ENCODE measurements at places on chromosomes 7 and 10.

DNA sequence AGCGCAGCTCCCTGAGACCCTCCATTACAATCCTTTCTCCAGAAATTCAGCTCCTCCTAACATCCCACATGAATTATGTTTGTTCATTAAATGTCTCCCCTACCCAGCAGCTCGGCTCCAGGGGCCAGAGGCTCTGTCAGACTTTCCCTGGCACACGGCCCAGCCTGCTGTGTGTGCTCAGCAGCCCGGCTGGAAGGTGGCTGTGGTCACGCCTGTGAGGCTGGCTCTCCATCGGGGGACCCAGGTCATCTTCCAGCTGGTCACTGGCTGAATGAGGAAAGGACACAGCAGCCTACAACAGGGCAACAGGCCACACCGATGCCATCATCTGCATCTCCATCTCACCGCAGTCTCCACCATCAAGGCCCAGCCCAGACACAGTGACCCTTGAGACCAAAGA, 219.8 kb downstream of the MAD1L1 start:
- H3K4me3 ChIP-seq = no peak overlapping the region
- no peaks in the 10 kb centered on the region for H3K36me3 ChIP-seq
- no peaks in the 10 kb centered on the region for H3K27me3 ChIP-seq
- DNase-seq = no peak
- peaks cover 3% of the 10 kb centered on the region for H3K4me1 ChIP-seq
- H3K27ac ChIP-seq = no peak overlapping the region

DNA sequence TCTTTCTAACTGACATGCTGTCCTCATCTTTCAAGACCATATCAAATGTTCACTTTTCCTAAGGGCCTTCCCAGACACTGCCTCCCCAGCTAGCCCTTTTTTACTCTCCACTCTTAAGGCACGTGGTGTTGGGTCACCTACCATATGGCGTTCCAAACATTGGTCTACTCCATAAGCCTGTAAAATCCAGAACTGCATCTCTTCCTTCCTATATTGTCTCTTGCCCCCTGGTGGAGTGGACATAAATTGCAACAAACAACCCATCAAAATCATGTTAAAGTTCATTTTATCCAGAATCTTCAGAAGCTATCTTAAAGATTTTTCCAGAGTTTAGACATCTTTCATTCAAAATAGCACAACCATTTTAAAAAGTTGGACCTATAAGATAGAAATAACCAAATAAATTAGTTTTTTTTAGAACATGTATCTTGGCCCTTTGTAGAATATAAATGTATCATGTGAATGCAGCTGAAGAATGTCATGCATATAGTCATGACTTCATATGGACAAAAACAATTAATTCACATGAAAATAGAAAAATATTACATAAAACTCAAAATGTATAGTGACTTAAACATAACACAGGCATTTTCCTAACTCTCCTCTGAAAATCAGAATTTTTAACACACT, 180.6 kb upstream of the CHRM2 start:
- no peaks in the 10 kb centered on the region for H3K27me3 ChIP-seq
- H3K4me3 ChIP-seq = no peak overlapping the region
- H3K27ac ChIP-seq = no peak overlapping the region
- DNase-seq = peak; percentile 5
- no peaks in the 10 kb centered on the region for H3K36me3 ChIP-seq

DNA sequence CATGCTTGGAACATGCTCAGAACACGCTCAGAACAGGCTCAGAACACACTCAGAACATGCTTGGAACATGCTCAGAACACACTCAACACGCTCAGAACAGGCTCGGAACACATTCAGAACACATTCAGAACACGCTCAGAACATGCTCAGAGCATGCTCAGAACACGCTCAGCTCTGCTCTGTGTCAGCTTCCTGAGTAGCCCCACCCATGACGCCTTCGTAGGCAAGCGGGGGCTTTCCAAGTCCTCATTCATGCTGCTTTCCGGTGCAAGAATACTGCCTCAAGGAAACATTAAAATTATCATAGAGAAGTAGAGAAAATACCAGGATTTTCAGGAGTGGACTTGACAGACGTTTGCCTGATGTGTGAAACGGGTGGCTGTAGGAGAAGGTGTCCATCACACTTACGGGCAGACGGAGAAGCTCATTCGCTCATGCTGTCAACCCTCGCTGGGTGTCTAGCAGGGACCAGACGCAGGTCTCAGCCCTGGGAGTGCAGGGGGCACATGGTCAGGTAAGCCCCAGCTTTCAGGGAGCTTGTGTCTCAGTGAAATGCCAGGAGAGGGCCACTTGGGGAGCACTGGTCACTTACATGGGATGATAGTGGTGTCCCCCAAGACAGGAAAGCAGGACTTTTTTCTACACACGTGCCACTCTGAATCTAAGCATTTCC, 24.7 kb downstream of the EN2 start:
- peaks cover 20% of the 10 kb centered on the region for H3K4me1 ChIP-seq
- H3K4me3 ChIP-seq = peak overlapping the region; percentile 60
- peak overlapping the region; percentile 43 for H3K27ac ChIP-seq

GRCh38 chr7:29095631-29096445, 50.5 kb downstream of the CPVL start:
- H3K4me1 ChIP-seq = peaks cover 7% of the 10 kb centered on the region
- no peaks in the 10 kb centered on the region for H3K36me3 ChIP-seq
- H3K27ac ChIP-seq = no peak overlapping the region
- H3K27me3 ChIP-seq = peaks cover 2% of the 10 kb centered on the region
- no peak overlapping the region for H3K4me3 ChIP-seq
- DNase-seq = no peak

GRCh38 chr7:56174346-56174874, 58.2 kb upstream of the NUPR2 start:
- no peak overlapping the region for H3K4me3 ChIP-seq
- H3K27ac ChIP-seq = no peak overlapping the region
- no peaks in the 10 kb centered on the region for H3K36me3 ChIP-seq
- DNase-seq = no peak

DNA sequence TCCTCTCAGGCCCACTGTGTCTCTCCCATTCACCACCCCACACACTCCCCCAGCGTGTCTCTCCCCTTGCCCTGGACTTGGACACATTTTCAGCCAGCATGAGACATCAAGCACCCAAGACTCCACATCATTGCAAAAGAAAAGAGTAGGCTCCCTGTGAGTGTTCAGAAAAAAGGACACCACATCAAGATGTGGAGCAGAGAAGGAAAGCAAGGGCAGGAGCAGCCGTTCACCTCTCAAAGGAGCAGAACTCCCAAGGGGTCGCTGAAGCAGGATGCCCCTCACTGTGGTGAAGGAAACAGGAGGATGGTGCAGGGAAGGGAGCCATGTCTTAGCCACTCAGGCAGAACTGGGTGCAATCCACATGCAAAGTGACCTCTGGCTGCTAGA, 89.9 kb upstream of the MACROH2A2 start:
- no peak overlapping the region for H3K27ac ChIP-seq
- H3K4me1 ChIP-seq = no peaks in the 10 kb centered on the region
- no peaks in the 10 kb centered on the region for H3K36me3 ChIP-seq
- no peak for DNase-seq

DNA sequence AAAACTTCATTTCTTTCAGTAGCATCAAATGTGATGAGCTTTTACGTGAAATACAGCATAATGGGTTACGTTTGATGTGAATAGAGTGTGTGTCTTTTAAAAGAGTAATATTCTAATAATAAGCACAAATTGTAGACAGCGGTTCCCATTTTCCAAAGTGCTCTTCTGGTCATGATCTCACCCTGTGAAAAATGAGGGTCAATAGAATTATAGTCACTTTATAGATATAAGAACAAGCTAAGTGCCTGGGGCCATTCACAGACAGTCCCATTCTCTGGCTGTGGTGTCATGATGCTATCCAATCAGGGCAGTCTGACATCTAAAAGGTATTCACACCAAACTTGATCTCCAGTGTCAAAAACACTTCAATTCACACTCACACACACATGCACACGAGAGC, 830.8 kb upstream of the AUTS2 start:
- H3K36me3 ChIP-seq = peaks cover 1% of the 10 kb centered on the region
- H3K27ac ChIP-seq = no peak overlapping the region
- DNase-seq = no peak
- no peaks in the 10 kb centered on the region for H3K4me1 ChIP-seq
- H3K27me3 ChIP-seq = no peaks in the 10 kb centered on the region

DNA sequence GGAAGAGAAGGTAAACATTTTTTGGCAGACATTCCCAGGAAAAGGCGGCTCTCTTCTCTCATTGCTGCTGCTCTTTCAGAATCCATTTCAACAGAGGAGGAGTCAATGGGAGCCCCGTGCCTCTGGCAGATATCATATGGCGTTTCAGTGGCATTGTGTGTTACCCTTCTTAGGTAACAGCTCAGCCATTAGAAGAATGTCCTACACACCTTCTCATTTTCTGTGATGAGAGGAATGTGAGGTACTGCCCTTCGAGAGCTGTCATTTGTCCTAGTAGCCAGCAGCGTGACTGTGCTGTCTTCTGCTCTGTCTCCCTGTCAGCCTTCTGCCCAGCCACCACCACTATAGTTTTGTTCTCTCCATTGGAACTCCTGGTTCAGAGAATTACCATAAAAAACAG, 102.4 kb downstream of the EGFR start:
- no peak overlapping the region for H3K4me3 ChIP-seq
- DNase-seq = no peak
- H3K27me3 ChIP-seq = peaks cover 35% of the 10 kb centered on the region
- H3K36me3 ChIP-seq = no peaks in the 10 kb centered on the region
- no peaks in the 10 kb centered on the region for H3K4me1 ChIP-seq

DNA sequence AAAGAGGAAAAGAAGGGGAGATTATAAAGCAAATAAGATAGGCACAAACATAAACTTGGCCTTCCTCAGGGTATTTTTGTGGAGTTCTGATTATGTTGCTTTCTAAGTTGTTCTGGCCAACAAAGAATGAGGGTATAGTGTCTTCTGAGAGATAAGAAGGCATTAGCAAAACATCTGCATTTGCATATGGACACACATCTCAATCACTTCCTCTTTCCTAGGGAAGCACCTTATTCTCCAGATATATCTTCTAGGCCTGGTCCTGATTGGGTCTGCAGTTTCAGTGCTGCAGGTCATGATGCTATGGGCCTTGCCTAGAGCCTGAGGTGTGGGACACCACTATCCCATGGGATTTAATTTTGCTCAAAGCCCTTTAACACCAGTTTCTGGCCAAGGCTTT, 308.8 kb upstream of the PHYHIPL start:
- H3K27me3 ChIP-seq = no peaks in the 10 kb centered on the region
- H3K27ac ChIP-seq = no peak overlapping the region
- DNase-seq = no peak
- H3K4me3 ChIP-seq = no peak overlapping the region

- DNase-seq = no peak
- H3K27ac ChIP-seq = peak overlapping the region; percentile 68
- no peak overlapping the region for H3K4me3 ChIP-seq
- peaks cover 18% of the 10 kb centered on the region for H3K36me3 ChIP-seq
- H3K27me3 ChIP-seq = no peaks in the 10 kb centered on the region
Measured at GRCh38 chr10:13105184-13105583, 5.2 kb downstream of the OPTN start.

DNA sequence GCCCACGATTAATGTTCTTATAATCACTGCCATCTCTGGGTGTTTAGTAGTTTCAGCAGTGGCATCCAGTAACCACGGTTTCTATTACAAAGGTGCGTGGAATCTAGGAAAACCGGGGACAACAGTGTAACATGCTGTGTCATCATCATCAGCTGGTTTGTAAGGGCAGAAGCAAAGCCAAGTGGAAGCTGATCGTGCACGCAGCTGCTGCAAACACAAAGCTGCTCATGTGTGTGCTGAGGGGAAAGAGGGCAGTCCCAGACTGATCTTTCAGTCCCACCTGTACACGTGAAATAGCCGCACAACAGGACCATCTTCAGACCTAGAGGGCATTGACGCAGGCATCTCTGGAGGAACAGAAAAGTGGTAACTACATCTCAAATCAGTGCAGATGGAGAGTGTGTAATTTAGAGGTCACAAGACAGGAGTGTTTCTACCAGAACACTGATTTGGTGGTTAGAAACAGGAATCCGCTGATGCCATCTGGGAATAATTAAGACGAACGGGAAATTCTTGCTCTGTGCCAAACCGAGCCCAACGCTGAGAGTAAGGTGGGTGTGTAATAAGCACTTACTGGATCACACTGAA, 13.4 kb downstream of the ANKRD16 start:
- no peak for DNase-seq
- no peaks in the 10 kb centered on the region for H3K27me3 ChIP-seq
- H3K36me3 ChIP-seq = peaks cover 23% of the 10 kb centered on the region
- no peak overlapping the region for H3K4me3 ChIP-seq
- no peak overlapping the region for H3K27ac ChIP-seq

- no peaks in the 10 kb centered on the region for H3K36me3 ChIP-seq
- no peak for DNase-seq
- no peaks in the 10 kb centered on the region for H3K27me3 ChIP-seq
- no peak overlapping the region for H3K4me3 ChIP-seq
- no peaks in the 10 kb centered on the region for H3K4me1 ChIP-seq
Measured at GRCh38 chr7:132030086-132030568, 473.7 kb upstream of the PODXL start.

DNA sequence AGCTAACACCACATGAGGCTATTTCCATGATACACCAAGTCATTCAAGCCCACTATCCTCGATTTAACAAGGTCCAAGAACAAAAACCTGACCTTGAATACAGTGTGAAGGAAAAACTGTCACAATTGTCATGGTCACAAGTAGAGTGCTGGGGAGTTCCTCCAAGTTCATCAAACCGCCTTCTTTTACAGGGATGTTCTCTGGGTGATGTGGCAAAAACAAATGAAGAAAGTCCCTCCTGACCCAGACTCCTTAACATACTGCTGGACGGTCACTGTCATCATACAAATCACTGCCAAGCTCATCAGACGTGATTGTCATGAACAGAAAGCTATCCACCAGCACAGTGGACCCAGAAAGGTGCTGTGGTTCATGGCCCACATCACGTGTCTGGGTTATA, 28.9 kb downstream of the HIPK2 start:
- no peak overlapping the region for H3K27ac ChIP-seq
- DNase-seq = no peak
- H3K4me1 ChIP-seq = peaks cover 46% of the 10 kb centered on the region
- no peaks in the 10 kb centered on the region for H3K27me3 ChIP-seq
- no peaks in the 10 kb centered on the region for H3K36me3 ChIP-seq
- no peak overlapping the region for H3K4me3 ChIP-seq

DNA sequence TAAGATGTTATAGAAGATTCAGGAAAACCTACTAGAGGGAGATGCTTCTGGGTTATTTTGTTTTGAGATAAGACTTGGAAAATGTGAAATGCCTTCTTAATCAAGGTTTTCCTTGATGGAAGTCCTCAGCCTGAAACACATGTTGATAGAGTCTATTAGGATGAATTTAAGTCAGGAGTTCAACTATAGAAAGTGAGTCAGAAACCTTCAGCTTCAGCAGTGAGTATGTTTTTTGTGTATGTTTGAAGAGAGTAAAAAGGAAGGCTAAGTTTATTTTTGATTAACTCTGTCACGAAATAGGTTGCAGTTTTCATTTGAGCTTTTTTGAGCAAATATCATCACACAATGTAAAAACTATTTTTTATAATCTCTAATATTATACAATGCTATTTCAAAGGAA, 114.6 kb downstream of the HGF start:
- H3K27ac ChIP-seq = no peak overlapping the region
- no peaks in the 10 kb centered on the region for H3K36me3 ChIP-seq
- H3K4me1 ChIP-seq = no peaks in the 10 kb centered on the region
- no peak overlapping the region for H3K4me3 ChIP-seq

GRCh38 chr10:84173501-84173929, at the start of gene GPR15LG:
GPR15LG (plus strand) TSS chr10:84173801; CDS start chr10:84173852, 51 bp downstream.
- no peaks in the 10 kb centered on the region for H3K36me3 ChIP-seq
- no peaks in the 10 kb centered on the region for H3K27me3 ChIP-seq
- H3K27ac ChIP-seq = no peak within 1 kb of the TSS
- H3K4me1 ChIP-seq = peaks cover 10% of the 10 kb centered on the region

Data from activated CD4-positive, alpha-beta T cell treated with anti-CD3 and anti-CD28 coated beads for 36 hours (primary cell).